ENCODE measurements at places on chromosomes 3 and 15. TPM values are rescaled to one million over a fixed set of nuclear protein-coding genes. Genes with fewer than 3 reads are reported as not detected.

Gene SCG3
- total RNA-seq: not detected

Gene VEPH1
- 9.3 TPM for total RNA-seq

Gene USF3
- total RNA-seq: 20.6 TPM

- DNase-seq: no peak
Measured at GRCh38 chr15:93929375-93930094, 301.8 kb upstream of the MCTP2 start.

DNA sequence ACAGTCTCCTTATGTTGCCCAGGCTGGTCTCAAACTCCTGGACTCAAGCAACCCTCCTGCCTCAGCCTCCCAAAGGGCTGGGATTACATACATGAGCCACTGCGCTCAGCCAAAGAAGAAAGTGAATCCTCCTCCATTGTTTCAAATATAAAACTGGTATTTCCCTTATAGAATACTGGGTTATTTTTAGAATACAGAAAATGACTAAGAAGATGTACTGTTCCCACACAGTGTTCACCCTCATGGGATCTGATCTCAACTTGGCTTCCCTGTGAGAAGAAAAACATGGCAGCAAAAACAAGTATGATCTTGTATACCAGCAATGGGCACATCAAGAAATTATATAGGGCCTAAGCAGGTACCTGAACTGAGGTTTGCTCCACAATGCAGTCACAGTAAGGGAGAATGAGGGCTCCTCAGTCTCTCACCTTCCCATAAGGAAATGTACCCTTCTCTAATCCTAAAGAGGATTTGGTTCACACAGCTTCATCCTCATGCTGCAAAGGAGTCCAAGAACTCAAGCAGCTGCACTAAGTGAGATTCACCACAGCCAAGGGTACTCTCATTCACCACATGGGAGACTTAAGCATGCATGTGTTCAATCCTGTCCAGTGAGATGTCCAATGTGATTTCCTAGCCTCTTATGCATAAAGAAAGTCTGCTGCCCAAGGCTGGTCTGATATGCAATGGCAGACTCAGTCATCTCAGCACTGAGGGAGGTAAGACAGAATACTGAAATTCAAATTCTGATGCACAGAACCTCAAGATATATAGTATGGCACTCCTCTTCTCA is 25.8 kb downstream of the USP4 start:
- no peak for DNase-seq

Gene PEX11A
- total RNA-seq: 16.9 TPM

- no peak for DNase-seq
Measured at GRCh38 chr15:33808720-33809457, 159.4 kb upstream of the CHRM5 start.

GRCh38 chr3:173970281-173970680 is 572.7 kb downstream of the NLGN1 start:
- no peak for DNase-seq

DNA sequence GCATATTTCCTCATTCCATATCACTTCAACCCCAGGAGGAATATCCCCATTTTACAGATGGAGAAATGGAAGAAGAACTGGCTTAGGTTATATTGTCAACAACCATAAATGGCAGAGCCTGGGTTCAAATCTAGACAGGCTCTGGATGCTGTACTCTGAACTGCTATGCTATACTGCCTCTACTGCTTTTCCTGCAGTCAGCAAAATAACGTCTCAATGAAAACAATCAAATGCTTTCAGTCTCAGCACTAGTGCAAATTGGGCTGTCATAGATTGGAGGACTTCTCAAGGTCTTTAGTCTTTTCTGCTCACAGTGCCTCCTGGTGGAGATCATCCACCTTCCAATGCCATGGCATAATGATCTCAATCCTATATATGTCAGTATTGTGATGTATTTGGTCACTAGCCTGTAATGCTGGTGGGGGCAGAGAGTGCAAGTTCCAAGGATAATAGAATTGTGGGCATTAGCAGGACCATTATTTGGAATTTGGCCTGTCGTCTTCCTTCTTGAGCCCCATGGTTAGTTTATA is 285.0 kb downstream of the CLSTN2 start:
- DNase-seq: no peak

GRCh38 chr3:54647721-54648120 is 280.1 kb downstream of the LRTM1 start:
- no peak for DNase-seq

DNA sequence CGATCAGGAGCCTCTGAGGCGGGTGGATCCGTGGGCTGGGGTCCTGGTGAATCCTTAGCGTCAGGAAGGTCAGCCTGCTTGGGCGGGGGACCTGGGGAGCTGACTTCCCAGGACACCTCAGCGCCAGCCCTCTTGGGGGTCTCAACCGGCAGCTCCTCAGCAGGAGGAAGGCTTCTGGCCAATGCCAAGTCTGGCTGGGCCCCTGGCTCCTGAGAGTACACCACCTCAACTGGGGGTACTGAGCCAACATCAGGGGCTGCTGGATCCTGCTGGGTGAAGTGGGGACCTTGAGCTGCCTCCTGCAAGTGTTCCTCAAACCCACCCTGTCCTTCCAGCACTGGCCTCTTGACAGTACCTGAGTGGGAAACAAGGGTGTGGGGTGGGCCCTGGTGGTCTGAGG is 3.1 kb downstream of the PRRT3 start:
- DNase-seq: no peak
